ENCODE measurements at places on chromosomes 1 and 21. TPM values are rescaled to one million over a fixed set of nuclear protein-coding genes. Genes with fewer than 3 reads are reported as not detected.

DNA sequence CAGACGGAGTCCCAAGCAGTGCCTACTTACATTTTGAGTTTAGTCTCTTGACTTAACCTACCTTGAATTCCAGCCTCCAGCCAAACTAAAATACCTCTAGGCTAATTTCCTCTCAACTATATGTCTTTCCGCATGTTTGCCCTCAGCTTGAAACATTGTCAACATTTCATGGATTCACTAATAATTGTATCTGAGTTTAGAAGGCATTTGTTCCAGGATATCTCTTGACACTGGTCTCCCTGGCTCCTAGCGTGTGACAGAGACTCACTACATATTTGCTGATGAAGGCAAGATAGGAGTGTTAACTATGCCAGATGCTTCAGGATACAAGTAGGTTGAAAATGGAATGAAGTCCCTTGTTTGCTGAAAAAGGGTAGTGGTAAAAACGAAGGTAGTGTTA lies 136.1 kb downstream of the GREM2 start:
- DNase-seq: no peak

GRCh38 chr1:42807056-42807668 lies 9.8 kb upstream of the ERMAP start:
- no peak for DNase-seq

- peak; percentile 53 for DNase-seq
These were observed 85.8 kb upstream of the DIRAS3 start for GRCh38 chr1:68136187-68136586.

GRCh38 chr21:40788635-40789034 lies 58.3 kb downstream of the DSCAM start:
- no peak for DNase-seq

DNA sequence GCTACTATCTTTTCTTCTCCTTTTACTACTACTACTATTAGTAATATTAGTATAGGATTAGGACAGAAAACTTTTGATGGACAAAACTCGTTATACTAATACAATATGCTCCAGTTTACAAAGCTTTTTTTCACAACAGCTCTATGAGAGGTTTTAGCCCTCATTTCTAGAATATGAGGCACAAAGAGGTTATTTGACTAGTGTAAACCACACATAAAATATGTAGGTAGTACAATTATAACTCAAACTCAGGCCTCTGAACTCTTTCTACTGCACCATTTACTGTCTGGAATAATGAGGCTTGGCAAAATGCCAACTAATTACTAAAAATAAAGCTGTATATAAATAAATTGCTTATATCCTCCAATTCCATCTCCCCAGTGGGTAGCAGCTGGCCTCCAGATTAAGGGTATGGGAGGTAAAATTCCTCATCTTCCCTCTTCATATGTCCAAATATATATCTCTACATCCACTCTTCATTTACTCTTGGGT lies 99.9 kb downstream of the LYST start:
- no peak for DNase-seq

- no peak for DNase-seq
These were observed 352.3 kb downstream of the RYR2 start for GRCh38 chr1:237394281-237394680.

DNA sequence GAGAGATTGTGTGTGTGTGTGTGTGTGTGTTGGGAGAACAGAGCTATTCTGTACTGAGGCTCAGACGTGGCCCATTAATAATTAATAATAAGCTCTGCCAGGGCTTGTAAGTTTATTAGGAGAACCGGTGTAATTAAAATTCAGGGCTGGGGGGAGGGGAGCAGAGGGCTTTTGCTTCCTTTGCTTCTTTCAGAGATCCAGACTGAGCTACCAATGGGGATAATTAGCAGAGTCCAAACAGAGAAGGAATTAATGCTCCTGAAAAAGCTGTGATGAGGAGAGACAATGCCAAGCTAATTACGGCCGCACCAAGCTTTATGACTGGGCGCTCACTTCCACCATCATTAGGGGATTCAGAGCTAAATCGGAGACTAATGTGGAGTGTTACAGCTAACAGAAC lies 4.5 kb downstream of the SYT6 start:
- no peak for DNase-seq

GRCh38 chr1:54463259-54464030 lies 57.3 kb upstream of the SSBP3 start:
- DNase-seq: no peak

DNA sequence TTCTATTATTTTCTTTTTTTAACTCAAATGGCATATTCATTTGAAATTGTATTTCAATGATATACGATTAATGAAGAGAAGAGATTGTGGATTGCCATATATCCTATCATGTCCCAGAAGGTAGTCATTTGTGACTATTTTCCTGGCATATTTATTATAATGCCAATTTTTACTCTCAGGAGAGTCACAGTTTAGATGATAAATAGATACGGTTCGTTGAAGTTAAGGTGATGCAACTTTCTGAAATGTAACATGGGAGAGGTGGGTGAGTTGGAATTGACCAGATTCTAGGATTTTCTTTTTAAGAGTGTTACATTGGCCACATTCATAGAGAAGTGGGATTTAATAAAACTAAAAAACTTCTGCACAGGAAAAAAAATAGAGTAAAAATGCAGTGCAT lies 1138.5 kb downstream of the NCAM2 start:
- no peak for DNase-seq

- DNase-seq: no peak
These were observed 110.2 kb downstream of the PSMG1 start for GRCh38 chr21:39073063-39073462.

Gene PROX1
- total RNA-seq: 86.7 TPM

Gene KANK4
- not detected for total RNA-seq

Gene CKS1B
- total RNA-seq: 30.4 TPM

Gene NR1I3
- total RNA-seq: not detected

Gene TMEM222
- 24.2 TPM for total RNA-seq

Gene KRTAP21-3
- total RNA-seq: not detected

Gene HSD11B1
- not detected for total RNA-seq

Gene CLCNKA
- total RNA-seq: not detected

Gene OLIG2
- total RNA-seq: not detected

All from lung microvascular endothelial cell (primary cell).